HCEC 1CT (cell line): ENCODE measurements at places on chromosomes 3 and 15.
A peak's percentile ranks its signal among the peaks of the same experiment; 100 is the strongest.

DNA sequence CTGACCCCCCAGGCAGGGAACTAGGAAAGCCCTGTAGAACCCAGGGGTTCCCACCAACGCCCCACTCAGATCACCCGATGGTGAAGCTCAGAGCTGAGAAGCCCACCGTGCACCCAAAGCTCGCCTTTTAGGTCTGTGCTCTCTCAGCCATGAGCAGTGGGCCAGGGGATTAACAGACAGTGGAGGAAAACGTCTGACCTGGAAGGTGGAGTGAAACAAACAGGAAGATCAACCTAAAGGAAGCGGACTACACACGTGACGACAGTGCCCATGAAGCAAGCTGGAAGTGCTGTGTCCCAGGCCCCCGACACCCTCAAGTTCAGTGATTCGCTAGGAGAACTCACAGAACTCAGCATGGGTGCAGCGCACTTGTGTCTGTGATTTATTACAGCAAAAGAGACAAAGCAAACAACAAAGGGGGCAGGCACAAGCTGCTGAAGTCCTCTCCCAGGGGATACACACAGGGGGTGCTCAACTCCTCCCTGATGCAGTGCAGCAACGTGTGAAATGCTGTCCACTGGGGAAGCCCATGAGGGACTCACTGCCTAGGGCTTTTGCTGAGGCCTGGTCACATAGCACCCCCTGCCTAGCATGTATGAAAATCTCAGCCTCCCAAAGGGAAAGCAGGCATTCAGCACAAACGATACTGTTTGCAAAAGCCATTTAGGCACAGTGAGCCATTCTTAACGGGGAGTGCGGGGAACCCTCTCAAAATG lies 43.5 kb downstream of the CFAP92 start:
- DNase-seq, result peak; percentile 28

- peak; percentile 62 for DNase-seq
These were observed 384.1 kb downstream of the PLOD2 start for GRCh38 chr3:145776782-145777408.

GRCh38 chr3:139460076-139460475 lies 16.2 kb downstream of the RBP2 start:
- DNase-seq, result no peak

DNA sequence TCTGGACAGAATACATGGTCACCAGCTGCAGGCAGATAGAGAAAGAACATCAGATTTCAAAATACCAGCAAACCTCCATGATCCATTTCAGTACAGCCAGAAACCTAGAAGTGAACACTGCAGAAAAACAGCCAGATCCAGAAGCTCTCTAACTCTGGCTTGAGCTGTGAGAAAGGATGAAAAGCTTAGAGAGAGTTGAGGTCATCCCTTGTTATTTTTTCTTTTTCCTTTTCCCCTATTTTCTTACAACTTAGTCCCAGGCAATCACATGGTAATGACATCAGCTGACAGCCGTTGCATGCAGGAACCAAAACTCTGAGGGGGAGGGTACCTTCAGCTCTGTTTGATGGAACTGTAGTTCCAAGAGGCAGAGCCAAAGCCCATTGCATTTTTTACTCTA lies 113.2 kb downstream of the TCF12 start:
- DNase-seq, result peak; percentile 43

DNA sequence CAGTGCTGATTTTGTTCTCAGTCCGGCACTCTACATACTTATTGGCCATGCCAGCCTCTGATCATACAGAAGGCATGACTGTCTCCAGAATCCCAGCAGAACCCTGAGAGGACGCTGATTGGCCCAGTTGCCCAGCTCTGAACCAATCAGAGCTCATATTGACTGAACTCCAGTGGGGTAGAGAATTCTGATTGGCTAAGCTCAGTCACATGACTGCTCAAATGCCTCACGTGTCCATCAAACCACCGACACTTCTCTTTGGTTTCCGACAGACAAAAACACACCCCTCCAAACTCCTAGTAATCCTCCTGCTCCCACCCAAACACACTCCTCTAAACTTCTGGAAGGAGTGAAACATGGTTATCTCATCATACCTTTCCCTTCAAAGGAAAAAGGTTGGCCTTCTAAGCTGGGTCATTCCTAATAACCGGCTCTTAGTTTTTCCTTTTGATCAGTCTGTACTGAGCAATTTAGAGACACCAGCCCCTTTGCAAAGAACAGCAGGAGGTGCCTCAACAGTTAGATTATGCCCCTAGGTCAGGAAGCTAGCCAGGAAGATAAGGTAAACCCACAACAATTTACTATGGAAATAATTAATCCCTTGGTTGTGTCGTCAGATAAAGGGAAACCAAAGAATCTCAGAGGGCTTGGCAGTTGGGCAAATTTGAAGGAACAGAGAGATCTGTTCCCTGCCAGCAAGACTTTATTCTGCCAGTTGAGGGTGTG lies 187.8 kb downstream of the TLE3 start:
- no peak for DNase-seq
